ENCODE measurements at places on chromosomes 1 and 21.

GRCh38 chr1:171803045-171803444 is 21.6 kb downstream of the METTL13 start:
- DNase-seq, result no peak

DNA sequence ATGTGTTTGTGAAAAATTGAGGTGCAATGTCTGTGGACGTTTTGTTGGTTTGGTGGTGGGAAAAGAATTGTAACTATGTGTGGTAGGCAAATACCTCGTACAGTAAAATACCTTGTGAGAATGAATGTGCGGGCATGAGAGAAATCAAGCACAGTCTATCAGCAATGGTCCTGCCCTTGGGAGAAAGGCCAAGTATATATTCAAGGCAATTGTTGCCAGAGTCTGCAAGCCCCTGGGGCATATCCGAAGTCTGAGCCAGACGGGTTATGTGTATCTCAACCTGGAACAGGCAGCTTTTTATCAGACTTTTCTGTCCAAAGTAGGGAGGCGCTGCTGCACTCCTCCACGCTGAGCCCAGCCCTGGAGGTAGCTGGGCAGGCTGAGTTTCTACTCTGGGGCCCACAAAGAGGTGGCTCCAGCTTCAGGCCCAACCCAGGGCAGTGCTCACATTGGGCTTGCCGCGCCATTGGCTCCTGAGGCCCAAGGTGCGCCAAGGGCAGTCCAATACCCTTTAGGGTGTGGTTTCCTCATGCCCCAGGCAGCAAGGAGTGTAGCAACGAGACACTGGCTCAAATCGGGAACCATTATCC is 9.4 kb upstream of the GNL2 start:
- DNase-seq, result no peak

DNA sequence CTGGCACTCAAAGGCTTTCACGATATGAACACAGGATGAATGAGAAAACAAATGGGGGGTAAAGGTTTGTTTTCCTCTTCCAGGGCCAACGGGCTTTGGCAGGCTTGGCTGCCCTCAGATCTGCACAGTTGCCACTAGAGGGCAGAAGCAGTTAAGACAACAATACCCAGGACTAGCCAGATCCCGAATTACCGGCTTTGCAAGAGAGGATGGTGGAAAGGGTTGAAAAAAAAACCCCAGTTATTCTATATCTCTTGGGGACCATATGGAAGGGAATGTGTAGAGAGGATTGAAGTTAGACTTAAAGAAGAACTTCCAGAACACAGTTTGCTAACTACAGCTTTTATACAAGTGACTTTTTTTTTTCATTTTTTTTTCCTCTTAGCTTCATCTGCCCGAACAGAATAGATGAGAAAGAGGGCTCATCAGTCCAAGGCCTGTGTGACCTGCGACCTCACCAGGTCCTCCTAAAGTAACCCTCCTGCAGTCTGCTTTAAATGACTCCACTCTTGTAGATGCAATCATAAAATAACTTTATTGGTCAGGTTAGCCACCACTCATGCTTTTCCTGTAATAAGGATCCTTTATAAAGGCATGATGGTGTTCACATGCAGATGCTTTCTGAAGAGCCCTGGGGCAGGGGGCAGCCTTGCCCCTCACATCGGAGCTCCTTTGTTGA is 10.7 kb downstream of the FMOD start:
- peak; percentile 72 for DNase-seq

- DNase-seq, result no peak
Measured at GRCh38 chr1:233520261-233521191, 93.4 kb upstream of the KCNK1 start.

DNA sequence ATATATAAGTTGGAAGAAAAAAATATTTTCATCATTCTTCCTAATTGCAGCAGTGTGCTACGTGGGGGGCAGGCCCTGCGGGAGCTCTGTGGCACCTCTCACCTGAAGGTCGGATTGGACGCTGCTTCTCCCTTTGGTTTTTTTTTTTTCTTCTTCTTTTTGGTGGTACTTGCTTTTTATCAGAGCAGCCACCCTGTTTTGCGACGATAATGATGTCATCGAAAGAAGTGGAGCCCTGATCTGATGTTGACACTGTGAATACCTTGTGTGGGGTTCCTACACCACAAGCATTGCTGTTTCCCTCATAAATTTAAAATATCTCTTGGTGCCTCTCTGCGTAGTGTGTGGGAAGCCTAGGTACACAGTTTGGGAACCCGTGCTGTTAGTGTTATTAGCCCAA is 5.5 kb downstream of the TRAPPC10 start:
- DNase-seq, result no peak

DNA sequence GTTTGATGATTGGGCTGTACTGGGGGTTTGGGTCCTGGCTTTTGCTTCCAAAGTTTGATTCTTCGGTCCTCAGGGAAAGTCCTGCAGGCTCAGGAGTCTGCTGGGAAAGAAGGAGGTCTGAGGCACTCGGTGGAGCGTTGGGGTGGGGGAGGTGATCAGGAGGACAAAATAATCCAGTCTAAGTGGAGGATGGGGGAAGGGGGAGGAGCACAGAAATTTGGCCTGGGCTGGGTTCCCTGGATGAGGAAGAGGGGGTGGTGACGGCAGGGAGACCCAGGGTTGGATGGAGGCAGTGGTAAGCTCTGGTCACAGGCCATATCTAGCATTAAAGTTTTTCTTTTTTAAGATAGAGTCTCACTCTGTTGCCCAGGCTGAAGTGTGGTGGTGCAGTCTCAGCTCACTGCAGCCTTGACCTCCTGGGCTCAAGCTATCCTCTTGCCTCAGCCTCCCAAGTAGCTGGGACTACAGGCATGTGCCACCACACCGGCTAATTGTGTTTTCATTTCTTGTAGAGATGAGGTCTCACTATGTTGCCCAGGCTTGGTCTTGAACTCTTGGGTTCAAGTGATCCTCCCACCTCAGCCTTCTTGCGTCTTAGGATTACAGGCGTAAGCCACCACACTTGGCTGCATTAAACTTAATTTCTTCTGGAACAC is 6.8 kb downstream of the SH2D2A start:
- no peak for DNase-seq

GRCh38 chr1:110619412-110620249 is 13.5 kb upstream of the KCNA2 start:
- DNase-seq, result peak; percentile 90

GRCh38 chr1:39892601-39893595 is 8.8 kb downstream of the MYCL start:
- peak; percentile 78 for DNase-seq

GRCh38 chr1:212914789-212915188 is 35.6 kb upstream of the VASH2 start:
- no peak for DNase-seq

DNA sequence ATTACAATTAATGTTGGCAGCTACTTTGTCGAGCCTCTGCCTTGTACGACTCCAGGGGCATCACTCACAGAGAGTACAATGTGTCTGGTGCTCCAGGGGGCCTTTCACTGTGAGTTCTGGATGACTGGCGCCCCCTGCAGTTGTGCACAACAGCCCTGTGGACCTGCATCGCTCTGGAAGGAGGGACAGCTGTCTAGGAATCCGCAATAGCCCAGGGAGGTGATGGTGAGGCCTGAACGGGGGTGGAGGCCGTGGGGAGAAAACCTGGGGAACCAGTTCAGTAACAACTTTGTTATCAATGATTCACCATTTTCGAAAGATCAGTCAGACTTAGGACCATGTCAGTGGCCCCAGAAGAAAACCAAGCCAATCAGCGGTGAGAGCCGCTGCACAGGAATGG is 189.1 kb downstream of the KAZN start:
- no peak for DNase-seq

DNA sequence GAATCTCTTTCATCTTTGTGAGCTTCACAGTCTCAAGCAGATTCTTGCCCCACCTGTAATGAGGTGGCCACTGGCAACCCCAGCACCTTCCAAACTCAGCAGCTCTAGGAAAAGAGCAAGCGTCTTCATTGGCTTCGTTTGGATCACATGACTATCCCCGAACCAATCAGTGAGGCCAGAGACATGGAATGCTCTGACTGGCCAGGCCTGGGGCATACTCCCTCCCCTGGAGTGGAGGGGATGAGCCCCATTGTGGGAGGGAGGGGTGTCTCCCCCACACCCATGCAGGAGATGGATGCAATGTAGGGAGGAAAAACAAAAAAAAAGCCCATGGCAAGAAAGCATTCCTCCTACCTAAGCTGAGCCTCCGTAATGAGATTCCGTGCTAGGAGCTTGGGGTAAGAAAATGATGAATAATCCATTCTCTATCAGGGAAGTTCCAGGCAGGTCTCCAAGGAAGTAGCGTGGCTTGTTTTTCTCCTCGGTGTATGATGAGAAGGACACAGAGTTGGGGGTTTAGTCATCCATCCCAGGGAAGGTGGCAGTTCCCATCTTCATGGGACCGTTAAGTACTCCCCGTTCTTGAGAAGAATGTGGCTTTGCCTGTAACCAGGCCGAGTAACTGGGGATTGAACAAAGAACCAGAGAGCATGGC is 32.7 kb downstream of the FHAD1 start:
- no peak for DNase-seq

DNA sequence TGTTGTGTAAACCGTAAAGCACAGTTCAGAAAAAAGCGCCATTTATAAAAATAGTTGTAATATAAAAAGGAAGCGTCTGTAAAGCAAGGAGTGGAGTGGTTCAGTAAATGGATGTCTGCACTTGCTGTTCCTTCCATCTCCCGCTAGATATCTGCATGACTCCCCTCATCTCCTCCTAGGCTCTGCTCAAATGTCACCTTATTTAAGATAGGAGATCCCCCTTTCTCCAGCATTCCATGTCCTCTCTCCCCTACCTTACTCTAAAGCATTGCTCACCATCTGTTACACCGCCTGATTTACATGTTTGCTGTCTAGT is 745 bp downstream of the MUL1 start:
- no peak for DNase-seq

DNA sequence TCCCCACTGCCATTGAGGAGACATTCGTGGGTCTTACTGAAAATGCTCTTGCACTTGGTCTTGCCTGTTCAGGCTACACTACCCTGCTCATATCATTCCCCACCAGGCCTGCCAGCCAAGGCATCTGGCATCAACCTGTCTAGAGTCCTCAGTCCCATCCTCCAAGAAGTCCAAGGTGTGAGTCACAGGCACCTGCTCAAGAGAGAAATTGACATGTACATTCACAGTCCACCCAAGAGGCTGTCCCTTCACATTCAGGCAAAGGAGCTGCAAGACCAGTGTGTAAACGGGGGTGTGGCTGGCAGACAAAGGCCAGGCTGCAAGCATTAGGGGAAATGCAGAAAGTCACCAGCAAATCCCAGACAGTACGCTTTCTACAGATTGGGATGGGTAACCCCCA is 13.1 kb upstream of the PLA2G2C start:
- no peak for DNase-seq

DNA sequence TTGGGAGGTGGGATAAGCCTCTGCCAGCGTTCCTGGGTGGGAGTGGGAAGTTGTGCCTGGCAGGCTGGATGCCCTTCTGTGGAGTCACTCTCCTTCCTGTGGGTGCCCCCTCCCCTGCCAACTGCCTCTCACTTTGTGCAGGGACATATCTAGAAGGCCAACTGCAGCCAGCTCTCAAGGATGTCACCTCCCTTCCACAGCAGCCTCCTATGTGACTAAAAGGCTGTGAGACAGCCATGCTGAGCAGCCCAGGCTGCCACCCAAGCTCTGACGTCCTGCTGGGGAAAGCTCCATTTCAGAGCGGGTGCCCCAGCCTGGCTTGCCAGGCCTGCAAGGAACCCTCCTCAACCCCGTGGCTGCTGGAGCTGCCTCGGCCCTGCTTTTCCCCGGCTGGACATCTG is 19.6 kb upstream of the SLC26A9 start:
- DNase-seq, result no peak

DNA sequence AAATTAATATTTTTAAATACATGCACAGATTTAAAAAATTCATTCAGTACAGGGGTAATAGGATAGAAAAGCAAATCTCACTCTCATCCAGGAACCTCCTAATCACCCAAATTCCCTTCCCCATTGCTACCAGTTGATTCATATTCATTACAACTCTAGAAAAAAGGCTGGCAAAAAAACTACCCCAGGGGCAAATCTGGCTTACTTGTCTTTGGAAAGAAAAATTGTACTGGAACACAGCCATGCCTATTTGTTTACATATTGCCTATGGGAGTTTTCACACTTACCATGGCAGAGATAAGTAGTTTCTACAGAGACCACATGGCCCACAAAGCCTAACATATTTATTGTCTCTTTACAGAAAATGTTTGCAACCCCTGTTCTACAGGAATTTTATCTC is 8.9 kb upstream of the RBM34 start:
- no peak for DNase-seq

- DNase-seq, result no peak
Measured at GRCh38 chr1:163872067-163872466, 550.3 kb downstream of the NUF2 start.

DNA sequence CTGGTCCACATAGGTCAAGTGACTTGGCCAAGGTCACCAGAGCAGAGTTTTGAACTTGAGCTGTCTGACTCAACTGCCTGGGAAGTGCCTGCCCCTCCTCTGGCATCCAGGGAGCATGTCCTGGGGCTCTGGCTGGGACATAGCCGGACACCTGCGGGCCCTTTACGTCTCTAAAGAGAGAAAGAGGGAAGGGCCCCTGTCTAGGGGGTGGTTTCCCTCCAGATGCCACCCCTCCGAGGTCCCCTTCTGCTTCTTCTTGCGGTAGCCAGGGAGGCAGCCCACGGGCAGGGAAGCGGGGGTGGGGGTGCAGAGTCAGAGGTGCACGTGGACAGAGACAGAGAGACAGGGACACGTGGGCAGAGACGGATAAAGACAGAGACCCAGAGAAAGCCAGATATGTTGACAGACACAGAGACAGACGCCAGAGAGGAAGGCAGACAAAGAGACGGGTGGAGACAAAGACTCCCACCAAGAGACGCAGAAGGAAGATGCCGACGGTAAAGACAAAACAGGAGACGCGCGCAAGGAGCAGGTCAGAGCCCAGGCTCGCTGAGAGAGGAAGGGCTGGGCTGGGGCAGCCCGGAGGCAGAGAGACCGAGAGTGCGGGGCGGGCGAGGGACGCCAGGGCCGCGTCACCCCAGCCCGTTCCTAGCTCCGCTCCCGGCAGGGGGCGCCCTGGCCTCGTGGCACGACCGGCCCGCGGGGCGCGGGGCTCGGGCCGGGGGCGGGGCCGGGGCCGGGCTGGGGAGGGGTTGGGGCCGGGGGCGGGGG is 458 bp upstream of the ALPL start:
- peak; percentile 85 for DNase-seq

DNA sequence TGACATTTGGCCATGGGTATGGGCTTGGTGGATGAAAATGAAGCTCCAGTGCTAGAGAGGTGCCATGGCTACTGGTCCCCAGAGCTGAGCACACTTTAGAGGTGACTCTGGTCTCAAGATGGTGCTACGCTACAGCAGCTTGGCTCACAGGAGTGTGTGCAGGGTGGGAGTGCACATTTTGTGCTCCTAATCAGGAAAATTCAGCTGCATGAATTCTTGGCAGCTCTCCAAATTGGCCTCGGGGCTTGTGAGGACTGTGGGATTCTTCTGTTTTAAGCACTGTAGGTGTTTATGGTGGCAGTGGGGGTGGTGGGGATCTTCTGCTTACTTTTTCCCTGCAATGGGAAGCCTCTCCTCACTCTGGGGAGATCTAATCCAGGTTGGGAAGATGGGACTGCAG is 17.3 kb upstream of the TIPRL start:
- no peak for DNase-seq

DNA sequence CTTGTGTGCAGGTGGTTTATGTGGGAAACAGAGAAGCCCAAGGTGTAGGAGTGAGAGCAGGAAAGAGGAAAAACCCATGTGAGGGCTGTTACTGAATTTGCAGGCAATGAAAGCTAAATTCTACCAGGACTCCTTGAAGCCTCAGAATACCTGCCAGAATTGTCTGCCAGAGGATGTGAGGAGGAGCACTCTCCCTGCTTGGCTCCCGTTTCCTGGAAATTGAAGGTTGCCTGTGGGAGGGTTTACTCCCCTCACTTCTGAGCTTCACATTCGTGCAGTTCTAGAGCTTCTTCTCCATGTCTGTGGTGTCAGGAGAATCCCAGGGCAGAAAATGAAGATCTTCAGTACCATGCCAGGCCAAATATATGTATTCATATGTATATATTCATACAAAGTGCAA is 220.8 kb upstream of the ZP4 start:
- no peak for DNase-seq

Data from neuronal stem cell (in vitro differentiated cells).